ENCODE measurements at places on chromosomes 2 and 18.

GRCh38 chr18:51070545-51070944, 40.5 kb downstream of the SMAD4 start:
- no peak for DNase-seq

DNA sequence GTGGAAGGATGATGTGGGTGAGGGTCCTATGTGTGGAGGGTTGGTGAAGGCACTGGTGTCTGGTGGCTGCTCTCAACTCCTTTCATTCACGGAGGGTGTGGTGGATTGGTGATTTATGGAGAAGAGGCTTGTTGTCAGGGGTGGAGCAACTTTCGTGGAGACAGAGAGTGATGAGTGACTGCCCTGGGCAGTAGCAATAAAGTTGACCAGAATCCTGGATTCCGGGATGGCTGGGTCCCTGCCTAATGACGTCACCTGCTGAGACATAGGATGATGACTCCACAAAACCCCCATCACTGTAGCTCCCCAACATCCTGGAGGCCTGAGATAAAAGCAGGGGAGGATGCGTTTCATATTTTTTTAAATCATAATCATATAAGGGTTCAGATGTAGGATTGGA, 193.0 kb downstream of the ACKR3 start:
- DNase-seq = no peak

DNA sequence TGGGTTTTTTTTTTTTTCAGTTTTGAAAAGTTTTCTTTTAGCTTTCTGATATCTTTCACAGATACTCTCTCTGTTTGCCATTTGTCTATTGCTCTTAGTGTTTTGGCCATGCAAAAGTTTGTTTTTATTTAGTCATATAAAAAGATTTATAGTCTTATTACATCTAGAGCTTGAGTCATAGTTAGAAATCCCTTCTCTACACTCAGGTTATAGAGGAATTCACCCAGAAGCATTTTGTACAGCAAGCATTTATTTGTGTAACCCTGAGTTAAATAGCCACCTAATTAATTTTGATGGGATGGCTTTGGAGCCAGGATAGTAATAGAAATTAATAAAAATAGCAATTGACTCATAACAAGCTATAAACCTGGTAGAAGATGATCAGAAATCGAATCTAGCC, 35.6 kb downstream of the ACTR2 start:
- no peak for DNase-seq

DNA sequence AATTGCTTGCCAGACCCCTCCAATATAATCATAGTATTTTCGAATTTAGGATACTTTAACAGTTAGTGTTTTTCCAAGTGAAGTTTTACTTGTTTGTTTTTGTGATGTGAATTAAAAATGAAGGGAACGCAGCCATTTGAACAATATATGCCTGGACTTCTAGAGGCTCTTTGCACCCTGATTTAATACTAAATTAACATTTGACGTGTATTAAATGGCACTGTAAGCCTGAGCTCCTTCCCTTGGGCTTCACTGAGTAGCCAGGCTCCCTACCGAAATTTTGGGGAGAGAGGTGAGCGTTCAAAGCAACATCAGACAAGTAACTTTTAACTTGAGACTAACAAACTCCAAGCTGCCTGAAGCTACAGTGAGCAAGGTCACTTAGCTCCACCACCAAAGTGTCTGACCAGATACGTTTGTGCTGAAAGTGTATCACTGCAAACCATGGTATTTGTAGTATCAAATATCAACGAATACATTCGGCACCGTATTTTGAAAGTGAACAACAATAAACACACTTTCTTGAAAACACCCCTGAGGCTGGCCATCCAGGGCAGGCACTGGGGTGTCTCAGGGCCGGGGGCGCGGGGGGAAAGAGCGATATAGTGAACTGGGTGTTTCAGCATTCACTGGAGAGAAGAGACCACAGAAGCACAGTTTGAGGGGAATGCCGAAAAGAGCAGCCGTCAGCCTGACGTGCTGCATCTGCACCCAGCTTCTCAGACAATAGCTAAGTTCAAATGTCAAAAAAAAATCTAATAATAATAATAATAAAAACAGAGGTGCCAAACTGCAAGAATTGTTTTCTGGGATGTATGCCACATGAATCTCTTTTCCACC, 7.7 kb upstream of the POU3F3 start:
- no peak for DNase-seq

DNA sequence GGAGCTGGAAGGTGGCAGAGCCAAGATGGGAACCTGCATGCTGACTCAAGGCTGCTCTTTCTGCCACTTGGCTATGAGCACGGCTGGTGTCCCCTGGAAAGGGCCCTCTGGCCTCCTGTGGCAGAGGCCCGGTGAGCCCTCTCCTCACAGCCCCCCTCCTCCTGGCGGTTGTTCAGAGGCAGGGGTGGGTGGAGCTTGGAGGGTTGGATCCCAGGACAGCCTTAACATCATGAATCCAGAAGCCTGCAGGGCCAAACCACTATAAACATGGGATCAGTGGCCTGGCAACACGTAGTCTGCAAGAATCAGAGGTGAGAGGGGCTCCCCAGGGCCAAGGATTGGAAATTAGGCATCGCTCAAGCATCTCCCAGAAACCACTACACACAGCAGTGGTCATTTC, 48.5 kb upstream of the LOXHD1 start:
- no peak for DNase-seq

DNA sequence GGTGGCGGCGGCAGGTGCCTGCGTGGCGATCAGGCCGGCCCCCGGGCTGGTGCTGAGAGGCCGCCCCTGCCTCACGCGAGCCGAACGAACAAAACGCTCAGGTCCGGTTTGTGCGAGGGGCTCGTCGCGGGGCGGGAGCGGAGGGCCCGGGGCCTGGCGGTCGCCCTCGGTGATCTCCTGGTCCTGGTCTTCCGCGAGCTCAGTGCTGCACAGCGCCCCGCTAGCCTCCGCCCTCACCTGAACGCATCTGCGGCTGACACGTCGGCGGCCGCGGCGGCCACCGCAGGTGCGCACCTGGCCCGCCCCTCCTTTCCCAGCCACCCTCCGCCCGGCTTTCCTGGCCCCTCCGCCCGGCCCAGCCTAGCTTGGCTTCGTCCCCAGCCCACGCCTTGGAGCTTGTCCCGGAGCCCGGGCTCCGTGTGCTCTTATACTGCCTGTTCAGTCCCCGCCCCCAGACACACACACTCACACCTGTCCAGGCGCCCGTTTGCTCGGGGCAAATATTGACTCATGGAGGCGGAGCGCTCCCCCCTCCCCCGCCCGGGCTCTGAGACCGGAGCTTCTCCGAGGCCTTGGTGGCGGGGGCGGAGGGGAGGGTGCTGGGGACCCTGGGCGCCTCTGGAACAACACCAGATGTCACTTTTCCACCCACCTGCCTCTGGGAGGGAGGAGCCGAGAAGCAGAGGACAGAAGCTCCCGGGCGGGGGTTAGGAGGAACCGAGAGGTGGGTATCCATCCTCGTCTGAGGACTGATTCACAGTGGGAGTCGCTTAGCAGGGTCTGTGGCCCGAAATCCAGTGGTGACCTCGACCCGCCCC, 8.6 kb upstream of the CRYBA2 start:
- no peak for DNase-seq

All from CD4-positive, alpha-beta T cell treated with Interferon alpha-2 for 1 hour (primary cell).